ENCODE measurements at places on chromosomes 6 and 20.
A peak's percentile ranks its signal among the peaks of the same experiment; 100 is the strongest.

DNA sequence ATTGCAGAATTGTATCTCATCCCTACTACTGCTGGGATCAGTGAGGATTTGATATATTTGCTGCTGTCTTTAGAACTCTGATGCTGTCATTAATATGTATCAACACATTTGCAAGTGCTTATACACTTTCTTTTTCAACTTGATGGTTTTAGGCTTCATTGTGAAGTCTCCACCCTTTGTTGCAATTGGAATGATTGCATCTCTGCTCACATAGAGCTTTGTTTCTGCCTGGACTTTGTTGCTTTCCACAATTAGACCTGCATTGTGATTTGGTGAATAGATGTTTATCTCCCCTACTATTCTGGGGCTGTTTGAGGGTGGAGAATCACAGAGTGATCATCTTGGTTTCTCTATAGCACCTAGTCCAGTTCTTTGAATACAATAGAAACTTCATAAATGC lies 666.7 kb downstream of the EPM2A start:
- no peak for DNase-seq

DNA sequence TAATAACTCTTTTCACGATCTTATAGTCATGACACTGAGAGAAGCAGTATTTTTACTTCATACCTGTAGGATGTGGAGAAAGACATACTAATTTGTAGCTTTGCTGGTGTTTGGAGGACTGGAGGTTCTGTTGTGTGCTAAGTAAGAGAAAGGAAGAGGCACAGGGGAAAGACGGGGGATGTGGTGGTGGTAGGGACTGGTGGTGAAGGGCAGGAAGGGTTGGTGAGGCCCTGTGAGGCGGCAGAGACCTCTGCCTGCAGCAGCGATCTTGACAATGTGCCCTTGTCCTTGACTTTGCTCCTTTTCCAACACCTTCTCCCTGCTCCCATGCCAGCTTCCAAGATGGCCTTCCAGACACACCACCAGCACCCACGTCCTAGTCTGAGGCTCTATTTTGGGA lies 32.6 kb upstream of the MPC1 start:
- no peak for DNase-seq

GRCh38 chr6:104472021-104472901 lies 387.5 kb downstream of the HACE1 start:
- no peak for DNase-seq

DNA sequence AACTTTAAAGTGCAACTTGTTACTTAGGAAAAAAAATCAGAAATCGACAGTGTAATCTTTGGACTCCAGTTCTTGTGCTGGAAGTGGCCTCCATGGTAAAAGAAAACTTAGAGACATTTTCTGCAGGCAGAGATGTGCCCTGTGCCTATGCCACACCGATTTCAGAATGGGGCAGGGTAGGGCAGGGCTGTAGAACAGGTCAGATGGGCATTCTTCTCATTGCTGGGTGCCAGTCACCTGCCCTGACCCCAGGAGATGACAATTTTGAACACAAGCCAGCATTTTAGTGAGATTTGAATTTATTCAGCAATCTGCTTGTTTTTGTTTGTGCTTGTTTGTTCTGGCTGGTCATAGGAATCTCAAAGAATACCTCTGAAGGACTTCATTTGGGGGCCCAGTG lies 63.3 kb downstream of the SASH1 start:
- no peak for DNase-seq

- DNase-seq: no peak
Measured at GRCh38 chr6:86306210-86306609, 631.1 kb upstream of the HTR1E start.

- no peak for DNase-seq
Measured at GRCh38 chr6:11482616-11483015, 54.9 kb upstream of the TMEM170B start.

GRCh38 chr6:2971420-2972218 lies at the start of gene SERPINB6:
TSS of gene SERPINB6 (minus strand) at chr6:2971567. CDS start at chr6:2959332, 12,235 bp downstream.
- DNase-seq: peak; percentile 84

DNA sequence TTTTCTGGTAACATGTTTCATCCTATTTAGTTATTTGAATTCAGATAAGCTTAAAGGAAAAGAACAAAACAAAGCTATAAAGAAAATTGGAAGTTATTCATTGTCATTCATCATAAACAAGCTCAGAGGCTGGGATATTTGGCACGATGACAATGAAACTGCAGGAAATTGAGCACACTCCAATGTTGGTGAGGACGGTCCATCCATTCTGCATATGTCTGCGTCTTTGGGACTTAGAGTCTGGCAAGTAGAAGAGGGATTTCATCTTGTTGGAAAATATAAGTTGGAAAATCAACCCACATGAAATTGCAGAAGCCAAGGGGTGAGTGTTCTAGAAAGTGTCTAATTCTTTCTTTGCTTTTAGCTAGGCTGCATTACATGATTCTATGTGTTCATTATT lies 78.4 kb downstream of the HDGFL1 start:
- DNase-seq: no peak

DNA sequence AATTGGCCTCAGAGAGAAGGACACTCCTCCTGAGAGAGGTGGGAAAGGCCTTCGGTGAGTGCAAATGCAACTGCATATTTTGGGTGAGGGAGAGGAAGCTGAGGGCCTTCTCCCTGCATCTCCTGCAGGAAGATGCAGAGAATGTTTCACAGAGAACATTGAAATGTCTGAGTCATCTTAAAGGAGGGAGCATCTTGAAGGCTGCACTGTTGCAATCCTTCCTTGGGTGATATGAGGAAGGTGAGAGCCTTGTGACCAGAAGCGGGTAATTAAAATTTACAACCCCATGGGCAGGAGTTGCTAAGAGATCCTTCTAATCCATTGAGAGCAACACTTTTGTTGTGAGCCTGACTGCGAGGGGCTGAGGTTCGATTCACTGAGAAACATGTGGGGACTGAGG lies 375.7 kb upstream of the MARCKS start:
- DNase-seq: no peak

GRCh38 chr6:149365197-149365596 lies 34.9 kb upstream of the SUMO4 start:
- no peak for DNase-seq

GRCh38 chr6:34439442-34439841 lies 13.6 kb upstream of the RPS10 start:
- no peak for DNase-seq

GRCh38 chr20:5991623-5992441 lies 41.4 kb downstream of the MCM8 start:
- no peak for DNase-seq

DNA sequence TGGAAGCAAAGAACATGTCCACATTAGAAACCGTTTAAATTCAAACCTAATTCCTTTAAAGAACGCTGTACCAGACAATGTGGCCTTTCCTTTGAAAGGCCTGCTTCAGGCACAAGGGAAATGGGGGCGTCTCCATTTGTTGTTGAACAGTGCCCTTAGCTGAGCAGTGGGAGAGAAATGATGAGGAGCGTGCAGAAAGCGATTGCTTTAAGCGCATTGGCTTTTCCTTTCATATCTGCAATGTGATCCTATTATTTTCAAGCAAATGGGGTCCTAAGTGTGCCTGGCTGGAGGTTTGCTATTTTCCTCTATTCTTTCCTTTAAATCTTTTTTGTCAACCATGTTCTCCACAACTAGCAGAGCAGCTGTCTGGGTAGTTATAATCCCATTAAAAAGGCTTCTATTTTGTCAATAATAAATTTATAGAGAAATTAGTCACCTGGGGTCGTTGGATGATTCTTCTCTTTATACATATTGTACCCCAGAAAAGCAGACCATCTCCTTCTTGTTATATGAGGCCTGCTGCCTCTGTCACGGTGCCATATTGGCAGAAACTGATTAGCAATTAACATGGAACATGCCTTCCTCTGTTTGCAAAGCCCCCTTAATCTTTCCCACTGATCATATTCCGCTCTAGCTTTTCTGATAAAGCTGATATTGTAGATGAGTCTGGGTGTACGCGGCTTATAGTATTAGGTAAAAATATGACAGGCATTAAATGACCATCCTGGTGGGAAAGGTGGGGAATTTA lies 151.1 kb upstream of the JAG1 start:
- no peak for DNase-seq

GRCh38 chr6:166687070-166687878 lies 60.2 kb upstream of the RPS6KA2 start:
- DNase-seq: no peak

- peak; percentile 98 for DNase-seq
Measured at GRCh38 chr20:45407783-45408645, at the start of gene DBNDD2. TSS of gene DBNDD2 (plus strand) at chr20:45408289. CDS start at chr20:45408468, 179 bp downstream.

DNA sequence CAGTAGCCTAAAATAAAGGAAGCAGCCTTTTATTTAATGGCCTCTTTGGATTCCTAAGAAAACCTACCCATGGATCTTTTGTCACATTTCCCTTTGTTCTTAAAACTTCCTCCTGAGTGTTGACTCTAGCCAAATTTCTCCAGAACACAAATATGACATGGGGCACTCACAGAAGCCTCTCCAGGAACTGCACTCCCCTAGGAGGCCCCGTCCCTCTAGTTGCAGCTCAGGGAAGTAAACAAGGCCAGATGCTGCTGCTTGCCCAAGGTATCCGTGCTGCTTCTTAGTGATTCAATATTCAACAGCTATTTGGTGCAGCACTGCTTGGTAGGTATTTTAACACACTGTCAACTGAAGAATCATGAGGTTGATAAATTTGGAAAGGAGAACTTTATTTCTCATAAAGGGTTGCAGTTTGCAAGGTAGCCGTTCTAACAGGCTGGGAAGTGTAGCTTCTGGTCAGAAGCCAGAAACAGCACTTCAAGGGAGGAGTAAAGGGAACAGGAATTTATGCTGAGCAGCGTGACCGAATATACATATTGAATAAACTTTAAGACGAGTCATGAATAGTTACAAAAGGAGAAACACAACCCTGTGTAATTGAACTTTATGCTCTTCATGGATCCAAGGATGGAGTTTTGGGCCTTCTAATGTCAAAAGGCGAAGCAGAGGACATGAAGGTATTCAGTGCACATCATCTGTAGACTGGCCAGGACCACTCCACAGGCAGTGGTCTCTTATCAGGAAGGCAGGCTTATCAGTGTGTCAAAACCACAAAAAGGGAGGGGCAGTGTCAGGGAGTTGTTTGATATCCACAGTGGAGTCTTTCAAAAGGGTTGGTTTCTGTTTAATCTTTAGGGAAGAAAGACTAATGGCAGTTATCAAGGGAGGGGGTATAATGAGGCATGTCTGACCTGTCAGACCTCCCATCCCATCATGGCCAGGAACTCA lies 63.3 kb downstream of the CD24 start:
- DNase-seq: no peak

DNA sequence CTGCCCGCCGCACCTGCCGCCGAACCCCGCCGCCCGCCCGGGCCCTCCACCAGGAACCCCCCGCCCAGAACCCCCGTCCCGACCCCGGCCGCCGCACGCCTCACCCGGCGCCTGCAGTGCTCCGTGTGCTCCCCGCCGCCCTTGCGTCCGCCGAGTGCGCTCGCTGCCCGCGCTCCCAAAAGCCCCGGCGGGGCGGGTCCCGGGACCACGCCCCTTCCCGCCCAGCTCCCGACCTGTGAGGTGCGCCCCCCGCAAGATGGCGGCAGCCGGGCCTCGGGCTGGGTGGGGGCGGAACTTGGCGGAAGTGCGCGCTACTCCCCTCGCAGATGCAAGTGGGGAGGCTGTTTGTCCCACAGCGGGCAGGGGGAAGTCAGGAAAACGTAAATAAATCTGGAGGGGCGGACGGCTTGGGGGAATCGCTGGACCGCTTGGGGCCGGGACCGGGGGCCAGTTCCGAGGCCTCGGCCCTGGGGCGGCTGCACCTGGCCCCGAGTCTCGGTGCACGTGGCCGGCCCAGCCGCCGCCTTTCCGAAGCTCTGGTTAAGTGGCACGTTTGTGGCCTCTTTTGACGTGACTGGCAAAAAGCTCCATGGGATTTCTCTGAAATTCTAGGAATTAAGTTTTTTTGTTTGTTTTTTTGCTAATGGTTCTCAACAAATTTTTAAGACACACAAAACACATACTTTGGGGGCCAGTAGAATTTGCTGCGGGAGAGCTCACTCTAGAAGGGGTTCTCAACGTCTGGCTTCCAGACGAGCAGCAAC lies at the start of gene EZR:
TSS of gene EZR (minus strand) at position 156 of the 764 bp plus-strand sequence. CDS start 1,275 bp downstream, outside the sequence.
- DNase-seq: peak; percentile 23

GRCh38 chr6:100344761-100345160 lies 120.0 kb downstream of the SIM1 start:
- DNase-seq: no peak

DNA sequence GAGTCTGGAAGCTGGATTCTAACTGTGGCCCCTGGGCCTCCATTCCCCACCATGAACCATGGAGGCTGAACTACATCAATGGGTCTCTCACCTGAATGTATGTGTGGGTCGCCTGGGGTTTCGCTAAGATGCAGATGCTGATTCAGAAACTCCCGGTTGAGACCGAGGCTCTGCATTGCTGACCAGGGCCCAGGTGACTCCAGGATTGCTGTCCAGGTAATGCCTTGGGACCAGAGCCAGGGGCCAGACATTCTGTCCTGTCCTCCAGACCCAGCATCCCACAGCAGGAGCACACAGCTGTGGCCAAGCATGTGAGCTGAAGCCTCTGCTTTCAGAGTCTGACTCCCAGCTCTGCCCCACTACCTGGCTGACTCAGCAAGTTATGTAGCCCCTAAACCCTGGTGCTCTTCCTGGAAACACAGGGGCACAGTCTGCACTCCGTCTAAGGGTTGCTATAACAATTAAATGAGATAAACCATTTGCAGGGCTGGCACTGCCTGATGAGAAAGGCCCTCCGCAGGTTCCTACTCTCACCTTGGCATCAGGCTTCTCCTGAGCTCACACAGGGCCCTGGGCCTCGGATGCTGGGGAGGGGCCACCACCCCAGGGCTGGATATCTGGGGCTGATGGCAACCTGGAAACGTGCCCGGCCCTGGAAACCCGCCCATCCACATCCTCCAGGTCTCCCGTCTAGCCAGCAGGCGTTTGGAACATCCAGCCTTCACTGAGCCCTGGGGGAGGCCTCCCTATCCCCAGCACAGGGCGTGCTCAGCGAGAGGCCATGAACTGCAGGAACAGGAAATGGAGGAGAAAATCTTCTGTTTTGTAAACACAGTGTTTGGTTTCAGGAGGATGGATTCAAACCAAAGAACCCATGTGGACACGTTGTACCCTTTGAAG lies 175.7 kb downstream of the DLL1 start:
- no peak for DNase-seq

DNA sequence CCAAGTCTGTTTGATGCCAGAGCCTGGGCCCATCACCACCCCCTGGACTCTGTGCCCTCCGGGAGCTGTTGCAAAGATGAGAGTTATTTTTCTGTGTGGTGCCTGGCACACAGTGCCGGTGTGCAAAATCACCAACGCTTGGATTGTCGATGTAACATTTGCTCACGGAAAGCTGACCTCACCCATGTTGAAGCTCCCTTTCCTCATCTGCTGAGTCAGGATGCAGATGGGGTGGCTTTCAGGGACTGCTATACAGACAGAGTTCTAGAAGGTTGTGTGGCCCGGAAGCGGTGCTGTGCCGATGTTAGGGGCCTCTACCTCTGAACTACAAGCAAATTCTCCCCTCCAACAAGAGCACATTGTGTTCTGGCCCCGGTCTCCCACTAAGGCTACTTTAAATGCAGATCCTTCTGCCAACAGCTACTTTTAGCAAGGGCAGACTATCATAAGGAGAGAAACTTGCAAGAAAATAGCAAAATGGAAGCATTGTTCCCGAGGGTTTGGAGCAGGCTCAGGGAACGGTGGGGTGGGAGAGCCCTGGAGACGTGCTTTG lies 34.0 kb downstream of the EYA2 start:
- peak; percentile 68 for DNase-seq

GRCh38 chr6:836276-836853 lies 143.4 kb upstream of the EXOC2 start:
- DNase-seq: no peak
